Putamen (tissue), 1 donor: ENCODE measurements at places on chromosomes 7 and 10.

- DNase-seq = no peak
Measured at GRCh38 chr10:105644559-105644958, 1003.5 kb downstream of the SORCS3 start.

DNA sequence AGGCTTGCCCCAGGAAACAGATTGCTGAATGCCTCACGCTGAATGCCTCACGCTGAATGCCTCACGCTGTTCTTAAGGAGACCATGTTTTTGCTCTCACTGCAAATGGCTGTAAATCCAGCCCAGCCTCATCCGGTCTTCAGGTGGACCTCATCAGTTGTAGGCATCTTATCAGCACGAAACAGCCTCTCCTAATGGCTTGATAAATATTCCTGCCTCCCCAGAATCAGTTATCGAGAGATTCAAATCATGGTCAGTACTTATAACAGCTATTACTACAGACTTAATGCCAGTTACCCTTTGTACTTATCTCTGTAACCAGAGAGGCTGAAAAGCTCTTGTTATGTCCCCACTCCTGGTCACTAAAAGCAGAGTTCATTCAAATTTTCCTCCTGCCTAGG is 290.6 kb downstream of the FZD1 start:
- DNase-seq = no peak

DNA sequence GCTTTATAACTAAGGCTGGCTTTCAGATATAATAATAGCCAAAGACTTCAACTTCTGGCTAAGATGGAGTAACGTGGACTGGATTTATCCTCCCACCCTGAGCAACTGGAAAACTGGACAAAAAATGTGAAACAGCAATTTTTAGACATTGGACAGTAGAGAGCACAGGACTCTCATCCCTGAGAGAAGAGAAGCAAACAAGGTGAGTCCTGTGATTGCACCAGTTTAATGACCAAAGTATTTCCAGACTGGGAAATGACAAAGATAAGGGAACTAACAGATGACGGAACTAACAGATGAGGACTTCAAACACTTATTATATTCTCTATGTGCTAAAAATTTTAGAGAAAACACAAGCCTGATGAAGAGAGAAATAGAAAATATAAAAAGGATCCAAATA is 175.7 kb upstream of the SLC25A13 start:
- no peak for DNase-seq

- DNase-seq = no peak
Measured at GRCh38 chr7:101891936-101892640, 74.7 kb downstream of the CUX1 start.

DNA sequence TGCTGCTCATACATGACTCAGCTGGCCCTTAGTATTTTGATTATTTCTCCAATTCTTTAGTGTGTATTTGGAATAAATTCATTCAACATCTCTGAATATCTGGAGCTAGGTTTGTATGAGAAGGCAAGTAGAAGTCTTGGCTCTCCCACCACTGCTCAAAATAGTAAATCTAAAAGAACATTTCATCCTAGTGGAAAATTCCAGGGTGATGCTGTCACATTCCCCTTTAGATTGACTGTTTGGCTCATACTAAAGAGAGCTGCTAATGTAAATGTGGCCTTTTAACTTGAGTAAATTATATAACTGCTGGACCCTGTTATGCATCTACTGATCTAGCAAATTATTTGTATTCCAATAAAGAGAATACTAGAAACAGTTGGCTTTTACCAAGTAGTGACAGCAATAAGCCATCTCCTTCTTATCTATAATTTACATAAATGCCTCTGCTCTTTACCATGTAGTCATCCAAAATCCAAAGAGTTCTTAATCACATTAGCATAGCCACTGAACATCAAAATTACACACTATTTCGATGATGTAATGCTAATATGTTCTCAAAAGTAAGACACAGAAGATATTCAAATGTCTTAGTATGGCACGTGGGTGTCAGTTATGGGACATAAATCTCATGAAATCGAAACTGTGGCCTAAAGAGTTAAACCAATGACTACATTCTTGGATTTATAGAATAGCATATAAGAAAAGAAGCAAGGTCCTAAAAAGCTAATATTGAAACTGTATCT is 86.9 kb upstream of the KCND2 start:
- DNase-seq = peak; percentile 44

DNA sequence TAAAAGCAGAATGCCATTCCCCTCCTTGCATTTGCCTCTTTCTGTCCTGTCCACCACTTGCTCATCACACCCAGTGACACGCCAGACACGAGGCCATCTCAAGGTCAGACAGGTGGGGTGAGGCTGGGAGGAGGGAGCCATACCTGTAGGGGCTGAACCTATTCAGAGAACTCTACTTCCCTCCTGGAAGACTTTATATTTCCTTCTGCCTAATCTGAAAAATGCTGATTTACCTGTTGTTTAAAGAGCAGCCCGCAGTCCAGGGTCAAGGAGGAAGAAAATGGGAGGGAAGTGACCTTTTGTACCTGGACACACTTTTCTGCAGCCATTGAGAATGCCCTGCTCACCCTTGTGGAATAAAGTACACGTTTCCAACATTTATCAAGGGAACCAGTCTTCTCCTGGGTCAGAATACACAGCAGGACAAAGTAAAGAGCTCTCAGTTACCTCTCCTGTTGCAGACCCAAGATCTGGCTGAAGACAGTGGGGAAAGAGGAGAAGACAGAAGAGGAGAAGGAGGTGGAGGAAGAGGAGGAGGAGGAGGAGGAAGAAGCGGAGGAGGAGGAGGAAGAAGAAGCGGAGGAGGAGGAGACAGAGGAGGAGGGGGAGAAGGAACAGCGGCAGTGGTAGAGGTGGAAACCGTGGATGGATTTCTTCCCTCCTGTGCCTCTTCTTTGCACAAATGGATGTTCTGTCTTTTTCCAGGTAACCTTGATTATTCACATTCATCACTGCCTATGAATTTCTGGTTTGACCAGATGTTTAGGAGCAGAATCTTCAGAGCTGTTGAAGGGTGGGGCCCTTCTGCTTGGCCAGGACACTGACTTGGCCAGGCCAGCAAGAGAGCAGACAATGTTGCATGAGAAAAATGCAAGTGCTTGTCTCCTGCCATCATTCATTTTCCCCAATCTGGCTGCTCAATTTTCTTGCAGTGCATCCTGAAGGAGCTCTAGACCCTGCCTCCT is 1.2 kb upstream of the BLNK start:
- DNase-seq = no peak

- no peak for DNase-seq
Measured at GRCh38 chr10:74047871-74048270, 50.0 kb downstream of the VCL start.

- DNase-seq = no peak
Measured at GRCh38 chr7:44072364-44073231, 7.2 kb upstream of the PGAM2 start.

GRCh38 chr7:100190048-100190711 is 12.5 kb downstream of the STAG3 start:
- DNase-seq = no peak

DNA sequence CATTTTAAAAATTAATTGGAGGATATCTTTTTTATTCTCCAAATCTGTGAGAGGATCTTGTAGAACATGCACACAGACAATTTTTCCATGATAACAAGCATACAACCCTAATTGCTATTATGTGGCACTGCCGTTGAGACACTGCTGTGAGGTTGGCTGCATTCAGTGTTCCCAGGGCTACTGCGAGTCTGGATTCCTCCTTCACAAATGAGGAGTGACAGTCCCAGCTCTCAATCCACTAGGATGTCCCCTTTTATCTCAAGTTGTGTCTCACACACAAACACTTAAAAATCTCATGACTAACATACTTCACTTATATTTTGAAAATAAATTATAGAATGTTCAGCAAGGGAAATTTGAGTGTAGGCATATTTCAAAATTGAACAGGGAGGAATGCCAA is 14.1 kb downstream of the NEUROD6 start:
- no peak for DNase-seq

DNA sequence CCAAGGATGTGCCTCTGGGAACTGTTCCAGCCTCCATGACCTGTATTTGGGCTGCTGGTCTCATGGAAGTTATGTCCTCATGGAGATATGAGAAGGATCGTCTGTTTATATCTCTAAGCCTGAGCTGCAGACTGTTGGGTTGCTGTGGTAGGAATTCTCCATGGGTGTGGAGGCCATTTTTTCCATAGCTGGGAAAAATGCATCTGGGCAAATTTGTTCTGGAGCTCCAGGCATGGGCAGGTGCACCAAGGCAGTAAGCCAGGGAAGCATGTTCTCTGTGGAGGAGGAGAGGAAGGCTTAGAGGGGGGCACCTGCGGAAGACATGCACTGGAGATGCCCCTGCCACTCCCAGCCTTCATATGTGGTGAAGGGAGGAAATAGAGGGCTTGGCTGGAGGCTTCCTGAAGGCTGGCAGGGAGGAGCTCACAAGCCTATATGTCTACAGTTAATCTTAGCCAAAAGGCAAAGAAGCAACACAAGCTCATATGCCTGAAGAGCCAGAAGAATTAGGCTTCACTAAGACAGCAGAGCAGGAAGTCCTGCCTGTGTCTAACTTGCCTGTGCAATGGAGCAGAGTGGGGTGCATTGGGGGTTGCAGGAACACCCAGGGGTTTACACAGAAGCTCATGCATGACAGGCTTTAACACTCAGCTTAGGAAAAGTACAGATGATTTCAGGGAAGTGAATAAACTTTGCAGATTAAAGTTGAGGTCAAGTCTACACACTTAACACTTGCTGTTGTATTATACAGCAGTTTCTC is 35.1 kb upstream of the CXCL12 start:
- DNase-seq = no peak

DNA sequence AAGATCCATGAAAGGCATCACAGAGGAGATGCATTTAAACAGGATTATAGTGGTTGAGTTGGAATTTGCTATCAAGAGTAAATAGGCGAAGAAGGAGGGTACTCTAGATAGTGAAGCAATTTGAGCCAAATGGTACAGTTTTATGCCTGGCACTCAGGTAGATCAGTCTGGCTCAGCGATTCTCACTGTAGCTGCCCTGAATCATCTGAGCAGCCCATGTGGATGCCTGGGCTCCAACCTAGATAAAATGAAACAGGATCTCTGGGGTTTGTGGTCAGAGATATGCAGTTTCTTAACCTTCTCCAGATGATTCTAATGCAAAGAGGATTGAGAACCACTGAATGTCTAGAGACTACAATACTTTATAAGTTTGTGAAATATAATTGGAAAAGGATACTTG is 282.0 kb upstream of the FZD1 start:
- no peak for DNase-seq

DNA sequence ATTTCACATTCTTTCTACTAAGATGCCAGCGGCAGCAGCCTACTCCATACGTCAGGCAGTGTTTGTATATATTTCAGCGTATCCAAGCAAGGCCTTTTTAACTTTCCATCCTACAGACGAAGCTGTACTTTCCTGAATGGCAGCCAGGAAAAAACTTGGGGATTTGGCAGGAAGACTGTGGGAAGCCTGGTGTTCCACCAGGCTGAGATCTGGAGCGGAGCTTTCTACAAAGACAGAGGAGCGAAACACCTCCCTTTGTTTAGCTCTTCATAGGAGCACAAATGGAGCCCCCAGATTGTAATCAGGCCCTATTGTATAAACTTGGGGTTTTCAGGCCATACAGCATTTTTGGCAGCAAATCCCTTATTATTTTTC is 143.8 kb downstream of the TES start:
- DNase-seq = no peak

- no peak for DNase-seq
Measured at GRCh38 chr10:120684226-120684625, 166.9 kb upstream of the WDR11 start.

DNA sequence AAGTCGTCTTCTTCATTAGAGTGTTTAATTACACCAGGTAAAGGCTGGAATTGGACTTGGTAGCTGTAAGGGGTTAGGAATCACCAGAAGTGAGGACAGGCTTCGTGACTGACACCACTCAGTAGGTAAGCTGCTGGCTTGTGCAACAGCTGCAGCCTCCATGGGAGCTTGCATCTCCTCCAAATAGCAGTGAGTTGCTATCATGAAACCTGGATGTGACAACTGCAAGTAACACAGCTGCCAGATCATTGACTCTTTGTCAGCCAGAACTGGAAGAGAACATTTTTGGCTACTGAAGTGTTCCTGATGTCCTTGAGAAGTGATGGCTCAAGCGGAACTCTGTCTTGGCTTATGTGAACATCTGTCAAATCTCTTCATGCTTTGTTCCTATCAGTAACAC is 64.1 kb upstream of the MSRB2 start:
- DNase-seq = no peak

GRCh38 chr7:79778786-79779770 is 325.6 kb upstream of the MAGI2 start:
- no peak for DNase-seq

DNA sequence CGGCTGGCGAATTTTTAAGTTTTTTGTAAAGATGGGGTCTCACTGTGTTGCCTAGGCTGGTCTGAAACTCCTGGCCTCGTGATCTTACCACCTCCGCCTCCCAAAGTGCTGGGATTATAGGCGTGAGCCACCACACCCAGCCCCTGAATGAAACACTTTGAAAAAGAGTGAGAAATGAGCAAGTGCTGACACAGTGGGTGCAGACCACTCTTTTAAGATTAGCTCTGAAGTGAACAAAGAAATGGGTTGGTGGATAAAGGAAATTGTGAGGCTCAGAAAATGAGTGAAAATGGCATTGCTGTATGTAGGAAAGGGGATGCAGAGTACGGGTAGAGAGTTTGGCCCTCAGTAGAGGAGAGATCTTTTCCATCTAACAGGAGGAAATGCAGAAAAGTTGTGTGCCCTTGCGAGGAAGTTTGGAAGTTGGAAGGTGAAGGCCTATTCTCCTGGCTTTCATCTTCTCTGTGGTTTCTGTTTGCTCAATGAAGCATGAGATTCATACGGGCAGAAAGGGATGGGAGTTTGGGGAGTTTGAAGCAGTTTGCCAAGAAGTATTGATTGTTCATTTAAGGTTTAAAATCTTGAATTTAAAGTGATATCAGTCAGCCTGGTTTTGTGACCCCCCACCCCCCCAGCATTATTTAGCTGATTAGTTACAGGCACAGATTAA is 11.0 kb downstream of the MAPK8 start:
- no peak for DNase-seq

DNA sequence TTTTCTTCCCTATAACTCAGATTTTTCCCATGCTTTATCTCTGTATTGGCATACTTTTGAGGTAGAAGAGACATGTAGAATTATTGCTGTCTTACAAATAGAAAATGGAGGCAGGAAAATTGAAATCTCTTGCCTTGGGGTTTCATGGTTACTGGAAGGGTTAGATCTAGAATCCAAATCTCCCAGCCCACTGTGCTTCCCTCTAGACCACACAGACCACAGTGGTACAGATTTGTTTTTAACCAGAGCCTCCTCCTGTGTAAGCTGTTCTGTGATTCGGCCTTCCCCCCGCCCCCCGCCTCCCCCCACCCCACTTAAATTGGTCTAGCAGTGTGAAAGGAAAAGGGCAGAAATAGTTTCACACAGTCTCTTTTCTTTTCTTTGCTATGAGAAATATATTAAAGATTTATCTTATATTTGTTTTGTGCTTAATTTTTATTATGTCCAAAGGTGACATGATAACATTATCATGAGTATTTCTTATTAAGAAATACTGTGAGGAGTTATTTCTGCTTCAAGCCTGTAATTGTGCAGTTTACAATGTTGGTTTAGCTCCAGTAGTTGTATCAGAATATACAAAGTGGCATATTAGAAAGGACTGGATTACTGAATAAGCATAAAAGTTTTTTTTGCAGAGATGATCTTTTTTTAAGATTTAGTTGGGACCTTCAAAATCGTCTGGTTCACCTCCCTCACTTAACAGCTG is 368.8 kb upstream of the BMPER start:
- DNase-seq = no peak

GRCh38 chr10:6379015-6379776 is 176.5 kb downstream of the PFKFB3 start:
- no peak for DNase-seq
